ENCODE measurements at places on chromosomes 7 and 10.

DNA sequence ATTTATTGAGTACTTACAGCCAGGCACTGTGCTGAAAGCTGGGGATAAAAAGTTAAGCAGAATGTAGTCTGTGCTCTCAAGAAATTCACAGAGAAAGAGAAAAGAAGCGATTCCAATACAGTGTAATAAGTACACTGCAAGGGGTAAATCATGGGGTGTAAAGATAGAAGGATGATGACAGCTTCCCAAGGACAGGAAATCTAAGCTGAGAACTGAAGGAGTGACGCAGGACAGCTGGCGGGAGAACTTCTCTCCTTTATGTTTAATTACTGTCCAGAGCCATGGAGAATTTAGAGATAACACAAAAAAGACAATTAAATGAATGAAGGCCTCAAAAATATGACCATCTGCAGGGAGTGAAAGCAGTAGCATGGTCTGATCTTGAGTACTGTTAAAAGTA lies 34.8 kb downstream of the C7orf33 start:
- no peak for DNase-seq

DNA sequence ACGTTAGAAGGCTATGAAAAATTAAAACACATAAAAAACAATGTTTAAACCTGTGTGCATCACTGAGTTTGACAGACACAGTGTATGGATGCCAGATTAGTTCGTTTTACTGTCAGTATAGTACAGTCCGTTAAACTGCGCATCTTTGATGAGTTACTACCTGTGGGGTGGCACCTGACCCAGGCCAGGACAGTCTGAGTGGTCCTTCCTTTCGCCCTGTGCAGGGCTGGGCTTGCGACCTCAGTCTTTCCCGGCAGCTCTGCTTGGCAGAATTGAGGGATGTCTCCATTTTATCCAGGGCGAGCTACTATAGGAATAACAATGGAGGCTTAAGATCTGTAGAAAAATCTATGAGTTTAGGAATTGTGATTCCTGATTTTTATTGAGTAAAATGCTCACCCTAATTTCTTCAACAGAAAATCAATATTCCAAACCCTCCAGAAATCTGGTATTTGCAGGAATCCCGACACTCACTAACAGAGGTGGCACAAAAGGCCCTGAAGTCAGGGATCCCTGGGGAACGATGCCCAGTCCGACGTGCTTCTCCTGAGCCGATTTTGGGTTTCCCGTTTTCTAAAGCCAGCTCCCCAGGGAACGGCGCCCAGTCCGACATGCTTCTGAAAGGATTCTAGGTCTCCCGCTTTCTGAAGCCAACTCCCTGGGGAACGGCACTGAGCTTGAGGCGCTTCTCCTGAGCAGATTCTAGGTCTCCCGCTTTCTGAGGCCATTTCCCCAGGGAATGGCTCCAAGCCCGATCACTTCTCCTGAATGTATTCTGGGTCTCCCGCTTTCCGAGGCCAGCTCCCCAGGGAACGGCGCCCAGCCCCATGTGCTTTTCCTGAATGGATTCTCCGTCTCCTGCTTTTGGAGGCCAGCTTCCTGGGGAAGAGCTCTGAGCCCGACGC lies 377.6 kb downstream of the DNAJB6 start:
- no peak for DNase-seq

DNA sequence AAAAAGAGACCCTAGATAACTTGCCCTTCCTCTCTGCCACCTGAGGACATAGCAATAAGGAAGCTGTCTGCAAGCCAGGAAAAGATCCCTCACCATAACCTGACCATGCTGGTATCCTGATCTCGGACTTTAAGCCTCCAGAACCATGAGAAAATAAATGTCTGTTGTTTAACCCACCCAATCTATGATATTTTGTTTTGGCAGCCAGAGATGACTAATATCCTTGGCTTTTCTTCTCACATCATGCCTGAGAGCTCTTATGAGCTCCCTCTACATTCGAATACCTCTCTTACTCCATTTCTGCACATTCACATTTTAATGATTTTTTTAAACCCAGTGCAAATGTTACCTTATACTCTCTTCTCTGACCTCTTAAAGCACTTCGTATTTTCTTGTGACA lies 214.0 kb upstream of the CHRM2 start:
- no peak for DNase-seq

- no peak for DNase-seq
Observed at GRCh38 chr7:96183163-96183670, 138.7 kb downstream of the SLC25A13 start.
